Esophagus squamous epithelium (tissue), 5 donors: ENCODE measurements at places on chromosomes 7 and 10. TPM values are rescaled to one million over a fixed set of nuclear protein-coding genes. Genes with fewer than 3 reads are reported as not detected.

Gene TMEM229A
- not detected for total RNA-seq

GRCh38 chr10:1213252-1214070 is 157.3 kb downstream of the WDR37 start:
- DNase-seq = no peak
- H3K4me1 ChIP-seq = no peaks in the 10 kb centered on the region
- H3K27me3 ChIP-seq = no peaks in the 10 kb centered on the region
- H3K4me3 ChIP-seq = no peak overlapping the region

GRCh38 chr10:37680716-37681616 is 176.4 kb downstream of the ZNF248 start:
- no peak overlapping the region for H3K4me3 ChIP-seq
- no peaks in the 10 kb centered on the region for H3K4me1 ChIP-seq
- no peak for DNase-seq
- H3K27me3 ChIP-seq = no peaks in the 10 kb centered on the region

Gene MMD2
- total RNA-seq = not detected

DNA sequence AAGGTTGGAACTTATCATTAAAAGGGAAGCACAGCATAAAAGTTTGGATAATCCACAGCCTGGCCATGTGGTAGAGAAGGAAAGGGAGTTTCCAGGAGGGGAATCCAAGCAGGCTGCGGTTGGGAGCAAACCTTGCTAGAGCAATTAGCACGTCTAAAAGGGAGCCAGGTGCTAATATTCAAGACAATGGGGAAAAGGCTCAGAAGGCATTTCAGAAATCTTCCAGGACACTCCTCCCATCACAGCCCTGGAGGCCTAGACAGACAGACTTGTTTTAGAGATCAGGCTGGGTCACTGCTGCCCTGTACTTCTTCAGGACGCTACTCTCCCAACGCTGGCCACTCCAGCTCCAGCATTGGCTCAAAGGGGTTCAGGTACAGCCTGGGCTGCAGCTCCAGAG is 96.2 kb upstream of the KAT6B start:
- H3K36me3 ChIP-seq = no peaks in the 10 kb centered on the region
- H3K4me3 ChIP-seq = no peak overlapping the region
- no peak overlapping the region for H3K27ac ChIP-seq
- H3K27me3 ChIP-seq = no peaks in the 10 kb centered on the region

Gene CYP2C8
- total RNA-seq = not detected

- no peak overlapping the region for H3K27ac ChIP-seq
- no peaks in the 10 kb centered on the region for H3K36me3 ChIP-seq
- DNase-seq = no peak
- H3K27me3 ChIP-seq = no peaks in the 10 kb centered on the region
- H3K4me3 ChIP-seq = no peak overlapping the region
These were observed 37.5 kb upstream of the PIK3CG start for GRCh38 chr7:106827626-106828025.

Gene SDK1
- total RNA-seq = 3.6 TPM

Gene CDC123
- 79.5 TPM for total RNA-seq

Gene LIPK
- 3.3 TPM for total RNA-seq

Gene MYL7
- total RNA-seq = not detected

DNA sequence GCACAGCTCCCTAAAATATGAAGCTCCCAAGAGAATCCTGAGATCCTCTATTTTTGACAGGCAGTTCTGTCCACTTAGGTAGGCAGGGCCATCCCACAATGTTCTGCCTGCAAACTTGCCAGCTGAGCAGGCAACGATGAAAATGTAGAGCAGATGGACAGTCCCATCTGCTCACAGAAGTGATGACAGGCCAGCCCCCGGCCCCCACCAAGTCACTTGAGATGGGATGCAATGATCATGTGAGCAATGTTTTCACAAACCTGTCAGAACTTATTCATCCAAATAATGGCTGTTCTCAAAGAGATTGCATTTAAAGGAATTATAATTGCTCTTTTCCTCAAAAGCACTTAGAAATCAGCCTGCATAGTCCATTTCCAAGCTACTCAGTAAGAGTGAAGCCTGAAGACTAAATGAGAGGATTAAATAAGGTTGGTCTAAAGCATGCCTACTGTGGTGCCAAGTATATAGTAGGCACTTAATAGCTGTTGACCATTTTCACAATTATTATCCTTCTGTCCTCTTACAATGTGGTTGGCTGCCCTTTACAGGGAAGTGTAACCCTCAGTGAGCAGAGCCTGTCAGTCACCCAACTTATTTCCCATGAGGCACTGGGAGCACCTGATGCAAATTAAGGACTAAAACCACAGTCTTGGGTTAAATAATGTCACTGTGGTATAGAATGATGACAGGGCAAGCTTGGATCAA is 301.2 kb downstream of the FGFR2 start:
- no peaks in the 10 kb centered on the region for H3K27me3 ChIP-seq
- no peak overlapping the region for H3K4me3 ChIP-seq
- no peaks in the 10 kb centered on the region for H3K36me3 ChIP-seq
- DNase-seq = no peak
- H3K4me1 ChIP-seq = no peaks in the 10 kb centered on the region

DNA sequence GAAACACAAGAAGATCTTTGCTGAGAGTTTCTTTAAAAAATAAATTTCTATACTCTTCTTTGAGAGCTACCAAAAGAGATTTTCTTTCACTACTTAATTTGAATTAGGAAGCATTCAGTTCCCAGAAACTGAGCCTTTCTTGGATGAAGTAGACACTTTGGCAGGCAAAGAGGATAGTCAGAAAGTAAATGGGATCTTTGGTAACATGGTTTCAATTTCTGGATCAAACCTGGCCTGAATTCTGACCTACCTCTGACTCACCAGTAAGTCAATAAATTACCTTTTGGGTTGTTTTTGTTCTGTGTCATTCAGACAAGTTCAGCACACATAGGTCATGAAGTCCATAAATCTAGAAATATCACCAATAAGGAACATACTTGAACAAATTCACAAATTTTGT is 26.8 kb upstream of the CABCOCO1 start:
- DNase-seq = no peak
- no peak overlapping the region for H3K27ac ChIP-seq
- no peaks in the 10 kb centered on the region for H3K4me1 ChIP-seq
- H3K4me3 ChIP-seq = no peak overlapping the region
- no peaks in the 10 kb centered on the region for H3K36me3 ChIP-seq
- no peaks in the 10 kb centered on the region for H3K27me3 ChIP-seq

Gene UBE3C
- total RNA-seq = 81.9 TPM

GRCh38 chr7:140899883-140900282 is 24.8 kb downstream of the BRAF start:
- H3K4me3 ChIP-seq = no peak overlapping the region
- no peak overlapping the region for H3K27ac ChIP-seq
- H3K36me3 ChIP-seq = no peaks in the 10 kb centered on the region
- H3K27me3 ChIP-seq = no peaks in the 10 kb centered on the region
- H3K4me1 ChIP-seq = peaks cover 8% of the 10 kb centered on the region

Gene GNGT1
- total RNA-seq = not detected

- no peaks in the 10 kb centered on the region for H3K27me3 ChIP-seq
- H3K27ac ChIP-seq = no peak overlapping the region
- no peaks in the 10 kb centered on the region for H3K36me3 ChIP-seq
- no peaks in the 10 kb centered on the region for H3K4me1 ChIP-seq
- no peak overlapping the region for H3K4me3 ChIP-seq
- no peak for DNase-seq
These were observed 10.2 kb downstream of the AKR1C4 start for GRCh38 chr10:5206799-5207198.

Gene FAM237B
- total RNA-seq = not detected

- no peak overlapping the region for H3K4me3 ChIP-seq
- H3K27ac ChIP-seq = no peak overlapping the region
- no peak for DNase-seq
- no peaks in the 10 kb centered on the region for H3K4me1 ChIP-seq
These were observed 21.7 kb upstream of the MNX1 start for GRCh38 chr7:157032128-157032527.

DNA sequence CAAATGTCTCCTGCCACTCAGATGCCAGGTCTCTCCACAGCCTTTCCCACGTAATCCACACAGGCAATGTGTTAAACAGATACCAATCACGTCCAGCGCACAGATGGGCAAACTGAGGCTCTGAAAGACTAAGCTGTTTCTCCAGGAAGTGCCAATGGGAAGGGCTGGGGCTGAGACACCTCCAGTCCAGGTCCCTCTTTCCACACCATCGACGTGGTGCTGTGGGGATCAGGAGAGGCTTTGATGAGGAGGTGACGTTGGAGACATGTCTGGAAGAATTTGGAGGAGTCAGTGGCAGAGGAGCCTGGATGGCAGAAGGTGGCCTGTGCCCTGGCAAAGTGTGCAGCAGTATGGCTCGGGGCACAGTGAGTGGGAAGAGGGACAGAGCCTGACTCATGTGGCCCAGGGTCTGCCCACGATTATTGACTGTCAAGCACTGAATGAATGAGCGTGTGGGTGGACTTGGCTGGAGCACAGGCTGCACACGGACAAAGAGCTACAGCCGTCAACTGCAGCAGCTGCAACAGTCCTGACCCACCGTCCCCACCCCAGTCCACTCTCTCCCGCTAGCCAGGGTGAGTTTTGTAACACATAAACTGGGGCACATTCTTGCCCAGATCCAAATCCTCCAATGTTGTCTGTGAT is 40.8 kb upstream of the HSPA12A start:
- no peaks in the 10 kb centered on the region for H3K27me3 ChIP-seq
- H3K4me3 ChIP-seq = no peak overlapping the region
- DNase-seq = no peak
- H3K27ac ChIP-seq = no peak overlapping the region

Gene TSPAN12
- total RNA-seq = 9.0 TPM

GRCh38 chr7:40604601-40605438 is 470.0 kb downstream of the SUGCT start:
- H3K27ac ChIP-seq = no peak overlapping the region
- H3K36me3 ChIP-seq = no peaks in the 10 kb centered on the region
- no peak for DNase-seq
- no peaks in the 10 kb centered on the region for H3K27me3 ChIP-seq
- no peak overlapping the region for H3K4me3 ChIP-seq

DNA sequence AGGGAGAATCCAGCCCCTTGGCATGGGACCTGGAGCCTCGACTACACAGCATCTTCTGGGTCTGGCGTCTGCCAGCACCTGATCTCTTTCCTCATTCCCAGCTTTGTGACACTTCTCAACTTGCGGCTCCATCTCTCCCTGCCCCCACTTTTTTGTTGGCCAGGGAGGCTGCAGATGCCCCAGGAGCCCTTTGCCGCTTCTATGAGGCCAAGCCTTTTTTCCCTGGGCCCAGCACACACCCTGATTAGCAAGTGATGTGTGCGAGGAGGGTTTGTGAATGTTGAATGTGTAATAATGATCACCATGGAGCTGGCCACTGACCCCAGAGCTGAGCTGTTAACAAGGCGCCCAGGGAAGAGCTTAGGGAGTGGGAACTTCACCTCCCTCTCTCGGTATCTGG is 4.4 kb downstream of the EVX1 start:
- H3K27ac ChIP-seq = no peak overlapping the region
- no peaks in the 10 kb centered on the region for H3K36me3 ChIP-seq
- peaks cover 35% of the 10 kb centered on the region for H3K4me1 ChIP-seq
- H3K4me3 ChIP-seq = no peak overlapping the region

GRCh38 chr7:134376693-134377092 is 60.0 kb upstream of the SLC35B4 start:
- no peak overlapping the region for H3K4me3 ChIP-seq
- DNase-seq = no peak
- no peaks in the 10 kb centered on the region for H3K27me3 ChIP-seq

DNA sequence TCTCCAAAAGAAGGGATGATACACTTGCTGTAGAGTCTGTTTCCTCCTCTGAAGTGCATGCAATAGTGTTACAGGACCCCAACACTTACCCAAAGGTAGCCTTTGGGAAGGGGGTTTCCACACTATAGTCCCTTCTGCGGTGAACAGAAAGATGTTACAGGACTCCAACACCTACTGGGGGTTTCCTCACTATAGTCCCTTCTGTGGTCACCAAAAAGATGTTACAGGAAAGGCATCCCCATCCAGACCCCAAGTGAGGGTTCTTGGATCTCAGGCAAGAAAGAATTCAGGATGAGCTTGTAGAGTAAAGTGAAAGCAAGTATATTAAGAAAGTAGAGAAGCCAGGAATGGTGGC is 69.2 kb upstream of the PIK3CG start:
- DNase-seq = no peak
- no peaks in the 10 kb centered on the region for H3K27me3 ChIP-seq
- H3K4me1 ChIP-seq = no peaks in the 10 kb centered on the region
- H3K4me3 ChIP-seq = no peak overlapping the region
- no peaks in the 10 kb centered on the region for H3K36me3 ChIP-seq

- H3K27ac ChIP-seq = no peak overlapping the region
- H3K27me3 ChIP-seq = no peaks in the 10 kb centered on the region
- no peaks in the 10 kb centered on the region for H3K36me3 ChIP-seq
- no peak overlapping the region for H3K4me3 ChIP-seq
- DNase-seq = no peak
- peaks cover 25% of the 10 kb centered on the region for H3K4me1 ChIP-seq
These were observed 18.6 kb downstream of the GOLGA7B start for GRCh38 chr10:97868134-97868685.

DNA sequence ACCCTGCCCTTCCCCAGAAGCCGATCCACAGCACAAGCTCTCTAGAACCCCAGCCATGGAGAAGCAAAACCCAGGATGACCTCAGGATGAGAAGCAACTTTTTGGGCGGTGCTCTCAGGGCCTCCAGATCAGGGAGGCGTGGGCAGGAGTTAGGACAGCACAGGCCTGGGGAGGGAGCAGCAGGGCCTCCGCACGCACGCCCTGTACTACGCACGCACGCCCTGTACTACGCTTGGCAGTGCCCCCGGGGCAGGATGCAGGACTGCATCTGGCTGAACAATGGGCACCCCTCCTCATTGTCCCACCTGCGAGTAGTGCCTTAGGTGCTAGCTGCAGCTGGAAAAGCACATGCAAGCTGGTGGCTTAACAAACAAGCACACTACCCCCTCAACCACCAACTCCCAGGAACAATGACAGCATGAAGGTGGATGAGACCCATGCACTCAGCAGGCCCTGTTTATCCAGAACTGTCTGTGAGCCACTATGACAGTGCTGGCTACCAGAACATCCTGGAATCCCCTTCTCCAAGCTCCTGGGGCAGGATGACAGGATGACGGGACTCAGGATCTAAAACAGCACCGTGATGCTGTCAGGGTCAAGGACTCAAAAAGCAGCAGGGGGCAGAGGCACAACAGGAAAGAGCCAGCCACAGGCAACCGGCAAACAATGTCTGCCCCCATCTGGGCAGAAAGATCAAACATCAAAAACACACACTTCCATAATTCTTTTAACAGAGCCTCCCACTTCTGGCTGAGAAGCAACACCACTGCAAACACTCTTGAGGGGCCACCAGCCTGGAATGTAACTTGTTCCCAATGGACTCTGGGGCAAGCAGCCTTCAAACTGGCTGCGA is 11.8 kb downstream of the PODXL start:
- H3K27me3 ChIP-seq = no peaks in the 10 kb centered on the region
- H3K27ac ChIP-seq = peak overlapping the region; percentile 57
- no peak overlapping the region for H3K4me3 ChIP-seq
